Stimulated activated CD4-positive, alpha-beta T cell treated with anti-CD3 and anti-CD28 coated beads, Interleukin-15, amount 100 ng/mL, for 1 hour (primary cell): ENCODE measurements at places on chromosomes 2 and 18.

GRCh38 chr18:57854726-57855125 is 51.6 kb upstream of the ATP8B1 start:
- no peak for DNase-seq

- DNase-seq, result no peak
Measured at GRCh38 chr2:238381341-238382115, 45.2 kb upstream of the ASB1 start.

- DNase-seq, result no peak
Measured at GRCh38 chr2:216541505-216541904, 42.9 kb downstream of the RPL37A start.

- DNase-seq, result no peak
Measured at GRCh38 chr2:238974081-238974480, 126.2 kb downstream of the TWIST2 start.

GRCh38 chr2:165192729-165193128 is 11.1 kb downstream of the SCN3A start:
- no peak for DNase-seq

GRCh38 chr18:63185984-63186383 is 133.6 kb downstream of the BCL2 start:
- DNase-seq, result no peak
